Natural killer cell (primary cell): ENCODE measurements at places on chromosomes 5 and 9. TPM values are rescaled to one million over a fixed set of nuclear protein-coding genes. Genes with fewer than 3 reads are reported as not detected.

C9orf40 gene
- 3.9 TPM for total RNA-seq

FIBCD1 gene
- total RNA-seq = not detected

TPPP gene
- 1.2 TPM for total RNA-seq

PCDHGA2 gene
- total RNA-seq = not detected

NR4A3 gene
- 31.1 TPM for total RNA-seq

CDC20B gene
- not detected for total RNA-seq

PCDHGA5 gene
- 0.30 TPM for total RNA-seq

PRUNE2 gene
- 0.43 TPM for total RNA-seq

PRXL2C gene
- 27.0 TPM for total RNA-seq

MARCOL gene
- total RNA-seq = not detected

DNA sequence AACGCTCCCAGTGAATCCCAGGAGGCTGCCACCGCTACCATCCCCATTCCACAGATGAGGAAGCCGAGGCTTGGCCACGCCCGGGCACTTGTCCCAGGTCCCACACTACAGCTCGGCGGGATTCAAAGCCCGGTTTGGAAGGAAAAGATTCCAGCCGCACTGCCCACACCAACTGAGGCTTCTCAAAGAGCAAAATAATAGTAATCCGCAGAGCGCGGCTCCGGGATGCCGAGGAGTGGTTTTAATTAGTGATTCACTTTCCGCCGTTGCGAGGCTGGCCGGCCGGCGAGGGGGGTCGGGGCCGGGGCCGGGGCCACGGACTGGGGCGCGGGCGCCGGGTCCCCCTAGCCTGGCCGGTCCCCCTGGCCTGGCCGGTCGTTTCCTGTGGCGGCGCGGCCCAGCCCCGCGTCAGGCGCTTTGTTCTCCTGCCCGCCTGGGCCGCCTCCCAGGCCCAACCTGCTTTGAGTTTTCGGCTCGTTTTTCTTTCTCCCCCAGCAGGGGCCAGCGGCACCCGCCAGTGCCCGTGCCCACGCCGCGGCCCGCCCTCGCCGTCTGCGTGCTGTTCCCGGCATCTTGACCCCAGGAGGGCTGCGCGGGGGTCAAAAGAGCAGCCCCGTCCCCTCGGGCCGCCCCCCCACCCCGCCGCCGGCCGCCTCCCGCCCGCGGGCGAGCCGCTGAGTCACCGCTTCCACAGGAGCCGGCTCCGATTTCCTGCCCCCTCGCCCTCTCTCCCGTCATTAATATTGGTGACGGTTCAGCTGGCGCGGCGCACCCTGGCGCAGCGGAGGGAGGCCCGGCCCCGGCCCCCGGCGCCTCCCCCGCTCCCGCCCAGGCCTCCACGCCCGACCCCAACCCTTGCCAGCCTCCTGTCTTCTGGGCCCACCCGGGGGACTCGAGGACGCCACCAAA, 31.2 kb downstream of the FGF18 start:
- H3K4me1 ChIP-seq = peaks cover 3% of the 10 kb centered on the region
- DNase-seq = no peak
- no peak overlapping the region for H3K4me3 ChIP-seq
- no peaks in the 10 kb centered on the region for H3K36me3 ChIP-seq
- no peak overlapping the region for H3K27ac ChIP-seq

DNA sequence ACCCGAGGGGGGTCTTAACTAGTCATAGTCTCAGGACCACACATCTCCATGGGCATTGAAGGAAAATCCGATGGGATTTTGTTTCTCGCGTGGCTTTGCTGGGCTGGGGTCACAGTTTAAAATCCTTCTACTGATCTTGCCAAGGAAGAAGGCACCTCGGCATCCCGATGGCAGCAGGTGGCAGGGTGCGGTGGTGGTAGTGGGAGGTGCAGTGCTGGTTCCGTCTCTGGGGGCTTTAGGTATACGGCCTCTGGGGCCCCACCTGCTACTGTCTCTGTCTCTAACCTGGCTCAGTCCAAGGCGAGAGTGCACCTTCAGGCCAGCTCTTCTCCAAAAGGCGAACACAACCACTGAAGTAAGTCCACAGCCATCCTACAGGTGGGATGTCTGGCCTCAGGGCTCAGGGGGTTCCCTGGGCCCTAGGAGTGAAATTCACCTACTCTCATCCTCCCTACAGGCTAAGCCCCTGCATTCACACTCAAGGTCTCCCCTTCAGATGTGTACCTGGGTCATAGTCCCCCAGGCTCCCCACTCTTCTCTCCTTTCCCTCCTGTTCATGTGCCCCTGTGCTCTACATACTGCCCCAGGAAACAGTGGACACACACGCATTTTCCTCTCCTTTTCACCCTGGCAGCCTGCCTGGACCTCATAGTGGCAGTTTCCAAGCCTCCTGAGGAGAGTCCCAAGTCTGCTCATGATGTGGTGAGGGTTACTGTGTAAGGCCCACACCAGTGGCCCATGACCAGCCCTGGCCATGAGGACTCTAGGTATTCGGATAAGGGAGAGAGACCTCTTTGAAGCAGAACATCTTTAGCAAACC, 736 bp upstream of the FCN2 start:
- H3K27ac ChIP-seq = no peak overlapping the region
- H3K36me3 ChIP-seq = no peaks in the 10 kb centered on the region
- no peaks in the 10 kb centered on the region for H3K4me1 ChIP-seq
- H3K27me3 ChIP-seq = no peaks in the 10 kb centered on the region
- H3K4me3 ChIP-seq = no peak overlapping the region
- DNase-seq = no peak

GRCh38 chr9:93588641-93589609, 12.5 kb downstream of the PHF2 start:
- H3K36me3 ChIP-seq = no peaks in the 10 kb centered on the region
- peaks cover 3% of the 10 kb centered on the region for H3K4me1 ChIP-seq
- H3K27me3 ChIP-seq = no peaks in the 10 kb centered on the region
- no peak overlapping the region for H3K4me3 ChIP-seq

GRCh38 chr9:129006328-129007034, 21.6 kb downstream of the SH3GLB2 start:
- H3K36me3 ChIP-seq = peaks cover 62% of the 10 kb centered on the region
- DNase-seq = no peak
- no peaks in the 10 kb centered on the region for H3K4me1 ChIP-seq
- no peak overlapping the region for H3K27ac ChIP-seq

DNA sequence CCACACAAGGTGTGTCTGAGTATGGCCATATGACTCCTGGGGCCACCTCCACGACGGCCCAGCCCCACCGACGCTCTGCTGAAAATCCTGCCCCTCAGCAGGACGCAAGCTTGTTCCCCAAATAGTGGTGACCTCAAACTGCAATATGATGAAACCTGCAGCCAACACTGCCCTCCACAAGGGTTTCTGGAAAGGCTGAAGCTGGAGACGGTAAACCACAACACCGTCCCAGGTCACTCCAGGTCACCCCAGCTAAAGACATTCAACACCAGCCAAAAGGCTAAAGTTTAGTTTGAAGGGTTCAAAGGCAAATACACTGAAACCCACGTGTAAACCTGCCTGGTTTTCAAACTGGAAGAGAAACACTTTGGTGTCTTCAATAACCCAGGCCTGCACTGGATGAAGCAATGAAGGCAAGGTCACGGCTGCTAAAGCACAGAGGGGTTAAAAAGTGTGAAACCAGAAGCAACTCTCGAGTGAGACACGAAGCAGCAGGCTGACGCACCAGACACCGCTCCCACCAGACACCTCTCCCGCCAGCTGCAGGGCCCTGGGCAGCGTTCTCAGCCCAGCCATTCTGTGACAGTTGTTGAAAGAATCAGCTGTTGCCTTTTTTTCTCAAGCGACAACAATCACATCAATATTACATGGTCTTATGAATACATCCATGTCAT, 1.8 kb upstream of the LHX3 start:
- peaks cover 3% of the 10 kb centered on the region for H3K4me1 ChIP-seq
- no peak overlapping the region for H3K27ac ChIP-seq
- peaks cover 20% of the 10 kb centered on the region for H3K27me3 ChIP-seq
- no peak overlapping the region for H3K4me3 ChIP-seq
- H3K36me3 ChIP-seq = peaks cover 12% of the 10 kb centered on the region

- no peaks in the 10 kb centered on the region for H3K27me3 ChIP-seq
- no peaks in the 10 kb centered on the region for H3K36me3 ChIP-seq
- no peak for DNase-seq
- no peaks in the 10 kb centered on the region for H3K4me1 ChIP-seq
- H3K27ac ChIP-seq = no peak overlapping the region
Measured at GRCh38 chr5:141084487-141084989, 9.9 kb upstream of the PCDHB2 start.

- no peak overlapping the region for H3K4me3 ChIP-seq
- H3K36me3 ChIP-seq = no peaks in the 10 kb centered on the region
- no peaks in the 10 kb centered on the region for H3K27me3 ChIP-seq
- no peaks in the 10 kb centered on the region for H3K4me1 ChIP-seq
- DNase-seq = no peak
Measured at GRCh38 chr9:23814243-23814642, 11.8 kb downstream of the ELAVL2 start.

GRCh38 chr5:120545007-120545406, 80.9 kb downstream of the PRR16 start:
- no peaks in the 10 kb centered on the region for H3K27me3 ChIP-seq
- no peaks in the 10 kb centered on the region for H3K4me1 ChIP-seq
- DNase-seq = no peak
- no peaks in the 10 kb centered on the region for H3K36me3 ChIP-seq
- no peak overlapping the region for H3K27ac ChIP-seq
- H3K4me3 ChIP-seq = no peak overlapping the region

DNA sequence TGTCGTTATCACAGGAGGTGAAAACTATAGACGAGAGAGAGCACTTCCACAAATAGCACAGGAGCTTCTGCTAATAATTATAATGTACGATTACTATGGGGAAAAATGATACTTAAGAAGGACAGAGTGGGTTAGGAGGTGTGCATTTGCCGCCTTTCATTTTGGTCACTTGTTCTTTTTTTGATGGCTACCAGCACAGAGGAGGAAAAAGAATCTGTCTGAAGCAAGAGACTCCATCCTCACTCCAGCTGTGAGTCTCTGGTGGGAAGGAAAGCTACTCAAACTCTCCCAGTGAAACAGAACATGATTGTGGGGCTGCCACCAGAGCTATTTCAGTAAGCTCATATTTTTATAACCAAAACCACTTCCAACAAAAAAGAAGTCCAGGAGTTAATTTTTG, 270.4 kb upstream of the TMEM161B start:
- H3K27ac ChIP-seq = no peak overlapping the region
- no peak for DNase-seq
- H3K36me3 ChIP-seq = no peaks in the 10 kb centered on the region
- no peak overlapping the region for H3K4me3 ChIP-seq

- H3K27me3 ChIP-seq = no peaks in the 10 kb centered on the region
- no peak overlapping the region for H3K27ac ChIP-seq
- H3K4me3 ChIP-seq = no peak overlapping the region
- no peak for DNase-seq
- no peaks in the 10 kb centered on the region for H3K36me3 ChIP-seq
- H3K4me1 ChIP-seq = no peaks in the 10 kb centered on the region
Measured at GRCh38 chr5:17169507-17169906, 47.9 kb upstream of the BASP1 start.

- H3K4me1 ChIP-seq = no peaks in the 10 kb centered on the region
- H3K36me3 ChIP-seq = no peaks in the 10 kb centered on the region
- no peak overlapping the region for H3K27ac ChIP-seq
Measured at GRCh38 chr5:27034565-27034964, 3.8 kb downstream of the CDH9 start.

GRCh38 chr5:1522601-1523479, 920 bp downstream of the LPCAT1 start:
- H3K27ac ChIP-seq = peak overlapping the region; percentile 46
- peaks cover 17% of the 10 kb centered on the region for H3K36me3 ChIP-seq
- peak overlapping the region; percentile 68 for H3K4me3 ChIP-seq
- peaks cover 64% of the 10 kb centered on the region for H3K4me1 ChIP-seq
- H3K27me3 ChIP-seq = no peaks in the 10 kb centered on the region
- peak; percentile 20 for DNase-seq

GRCh38 chr5:178145965-178146820, 7.5 kb downstream of the NHP2 start:
- H3K27ac ChIP-seq = no peak overlapping the region
- H3K4me1 ChIP-seq = no peaks in the 10 kb centered on the region
- DNase-seq = peak; percentile 67
- no peak overlapping the region for H3K4me3 ChIP-seq
- H3K27me3 ChIP-seq = no peaks in the 10 kb centered on the region

- no peaks in the 10 kb centered on the region for H3K27me3 ChIP-seq
- no peak for DNase-seq
- no peaks in the 10 kb centered on the region for H3K4me1 ChIP-seq
- H3K27ac ChIP-seq = no peak overlapping the region
- H3K36me3 ChIP-seq = no peaks in the 10 kb centered on the region
Measured at GRCh38 chr9:106102821-106103220, 408.5 kb downstream of the TMEM38B start.

GRCh38 chr5:51881901-51882300, 498.7 kb downstream of the ISL1 start:
- no peaks in the 10 kb centered on the region for H3K27me3 ChIP-seq
- no peak overlapping the region for H3K27ac ChIP-seq

GRCh38 chr9:129331772-129332500, 153.9 kb upstream of the IER5L start:
- no peak for DNase-seq
- peaks cover 10% of the 10 kb centered on the region for H3K27me3 ChIP-seq
- H3K27ac ChIP-seq = no peak overlapping the region

- H3K27ac ChIP-seq = no peak overlapping the region
- DNase-seq = no peak
- peaks cover 7% of the 10 kb centered on the region for H3K4me1 ChIP-seq
Measured at GRCh38 chr9:124506433-124506832, 766 bp downstream of the NR5A1 start.

- H3K27me3 ChIP-seq = no peaks in the 10 kb centered on the region
- DNase-seq = no peak
- H3K36me3 ChIP-seq = no peaks in the 10 kb centered on the region
- no peak overlapping the region for H3K27ac ChIP-seq
Measured at GRCh38 chr9:112631313-112632070, 86.4 kb downstream of the INIP start.

DNA sequence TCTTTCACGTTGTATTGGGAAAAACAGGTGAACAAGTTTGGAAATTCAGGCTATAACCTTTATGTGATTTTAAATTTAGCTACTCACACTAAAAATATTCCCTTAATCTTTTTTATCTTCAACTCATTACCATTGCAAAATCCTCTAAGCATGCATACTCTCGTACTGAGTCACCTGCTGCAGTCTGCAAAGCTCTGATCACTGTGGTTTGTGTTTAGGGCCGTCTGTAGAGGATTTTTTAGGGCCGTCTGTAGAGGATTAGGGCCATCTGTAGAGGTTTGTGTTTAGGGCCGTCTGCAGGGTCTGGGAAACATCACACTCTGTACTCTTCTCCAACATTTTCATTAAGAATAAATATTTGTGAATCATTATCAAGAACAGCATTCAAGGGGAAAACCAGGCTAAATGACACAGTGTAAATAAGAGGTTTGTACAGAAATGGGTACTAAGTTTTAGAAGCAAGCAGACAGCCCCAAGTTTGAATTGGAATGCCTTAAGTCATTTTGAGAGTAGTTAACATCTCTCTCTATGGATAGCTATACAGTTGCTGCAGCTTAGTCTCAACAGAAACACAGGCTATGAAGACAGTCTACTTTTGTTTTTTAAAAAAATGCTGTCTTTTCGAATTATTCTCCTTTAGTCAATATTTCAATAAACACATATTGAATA, 155.0 kb upstream of the TSLP start:
- no peak overlapping the region for H3K4me3 ChIP-seq
- no peaks in the 10 kb centered on the region for H3K27me3 ChIP-seq
- H3K36me3 ChIP-seq = no peaks in the 10 kb centered on the region
- H3K4me1 ChIP-seq = no peaks in the 10 kb centered on the region
- no peak for DNase-seq

GRCh38 chr5:65828022-65828896, 98.1 kb upstream of the ERBIN start:
- H3K4me1 ChIP-seq = peaks cover 4% of the 10 kb centered on the region
- no peaks in the 10 kb centered on the region for H3K36me3 ChIP-seq
- H3K27me3 ChIP-seq = no peaks in the 10 kb centered on the region
- H3K4me3 ChIP-seq = no peak overlapping the region
- H3K27ac ChIP-seq = no peak overlapping the region

- H3K36me3 ChIP-seq = no peaks in the 10 kb centered on the region
- no peaks in the 10 kb centered on the region for H3K4me1 ChIP-seq
- no peaks in the 10 kb centered on the region for H3K27me3 ChIP-seq
- no peak overlapping the region for H3K27ac ChIP-seq
Measured at GRCh38 chr5:775961-776861, 8.3 kb downstream of the ZDHHC11B start.
